Fibroblast of mammary gland (primary cell): ENCODE measurements at places on chromosomes 11 and 22.
A peak's percentile ranks its signal among the peaks of the same experiment; 100 is the strongest.

GRCh38 chr11:64299847-64300648 lies at the start of gene CATSPERZ:
Gene CATSPERZ, plus strand, starts transcription at chr11:64300358. Its CDS starts 53 bp downstream, at chr11:64300411.
- DNase-seq = no peak

GRCh38 chr11:10876158-10876557 lies 18.3 kb upstream of the ZBED5 start:
- no peak for DNase-seq

GRCh38 chr11:33463059-33463458 lies 205.9 kb downstream of the HIPK3 start:
- DNase-seq = peak; percentile 68

GRCh38 chr22:26414347-26414746 lies 14.7 kb upstream of the ASPHD2 start:
- no peak for DNase-seq

- no peak for DNase-seq
Observed at GRCh38 chr11:24833573-24833972, 336.7 kb downstream of the LUZP2 start.

DNA sequence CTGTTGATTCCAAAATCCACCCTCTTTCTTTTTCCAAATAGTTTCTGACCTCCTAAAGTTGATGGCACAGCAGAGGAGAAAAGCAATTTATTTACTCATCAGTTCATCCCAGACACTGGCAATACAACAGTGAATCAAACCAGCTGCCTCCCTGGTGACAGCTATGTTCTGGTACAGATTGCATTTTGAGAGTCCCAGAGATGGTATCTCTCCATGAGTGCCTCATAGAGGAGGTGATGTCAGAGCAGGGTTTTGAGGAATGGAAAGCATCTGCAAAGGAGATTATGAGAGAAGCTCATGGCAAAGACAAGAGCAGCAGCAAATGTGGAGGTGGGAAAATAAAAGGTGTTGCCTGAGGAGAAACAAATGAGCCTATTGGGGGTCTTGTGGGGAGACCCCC lies 377.2 kb downstream of the MN1 start:
- no peak for DNase-seq

DNA sequence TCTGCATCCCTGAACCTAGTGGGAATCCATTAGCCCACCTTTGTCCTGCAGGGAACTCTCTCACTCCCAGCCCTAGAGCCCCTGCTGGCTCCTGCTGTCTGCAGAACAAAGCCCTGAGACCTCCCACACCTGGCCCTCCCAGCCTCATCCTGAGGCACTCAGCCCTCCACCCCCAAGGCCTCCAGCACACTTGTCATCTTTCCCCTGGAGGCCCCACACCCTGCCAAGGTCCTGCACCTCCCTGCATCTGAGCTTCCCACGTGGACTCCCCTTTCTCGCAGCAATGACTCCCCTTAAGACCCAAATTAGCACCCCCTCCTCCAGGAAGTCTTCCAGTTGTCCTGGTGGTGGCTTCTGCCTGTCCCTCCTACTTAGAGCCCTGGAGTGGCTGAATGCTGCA lies 42.3 kb upstream of the LINC01488 start:
- DNase-seq = no peak

DNA sequence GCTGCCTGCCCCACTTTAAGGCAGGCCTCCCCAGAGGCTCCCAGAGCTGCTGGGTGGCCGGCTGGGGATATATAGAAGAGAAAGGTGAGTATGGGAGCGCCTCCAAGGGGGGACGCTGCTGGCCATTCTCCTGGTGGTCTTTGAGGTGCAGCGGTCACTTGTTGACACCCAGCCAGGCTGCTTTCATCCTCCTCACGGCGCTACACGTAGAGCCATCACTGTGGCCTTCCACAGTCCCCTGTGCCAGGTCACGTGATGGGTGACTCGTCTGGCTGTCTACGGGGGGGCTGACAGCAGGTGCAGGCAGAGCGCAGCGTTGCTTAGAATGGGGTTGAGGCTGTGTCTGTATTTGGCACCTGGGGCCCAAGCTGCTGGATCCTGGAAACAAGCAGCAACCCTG lies 1.9 kb downstream of the ACR start:
- no peak for DNase-seq

DNA sequence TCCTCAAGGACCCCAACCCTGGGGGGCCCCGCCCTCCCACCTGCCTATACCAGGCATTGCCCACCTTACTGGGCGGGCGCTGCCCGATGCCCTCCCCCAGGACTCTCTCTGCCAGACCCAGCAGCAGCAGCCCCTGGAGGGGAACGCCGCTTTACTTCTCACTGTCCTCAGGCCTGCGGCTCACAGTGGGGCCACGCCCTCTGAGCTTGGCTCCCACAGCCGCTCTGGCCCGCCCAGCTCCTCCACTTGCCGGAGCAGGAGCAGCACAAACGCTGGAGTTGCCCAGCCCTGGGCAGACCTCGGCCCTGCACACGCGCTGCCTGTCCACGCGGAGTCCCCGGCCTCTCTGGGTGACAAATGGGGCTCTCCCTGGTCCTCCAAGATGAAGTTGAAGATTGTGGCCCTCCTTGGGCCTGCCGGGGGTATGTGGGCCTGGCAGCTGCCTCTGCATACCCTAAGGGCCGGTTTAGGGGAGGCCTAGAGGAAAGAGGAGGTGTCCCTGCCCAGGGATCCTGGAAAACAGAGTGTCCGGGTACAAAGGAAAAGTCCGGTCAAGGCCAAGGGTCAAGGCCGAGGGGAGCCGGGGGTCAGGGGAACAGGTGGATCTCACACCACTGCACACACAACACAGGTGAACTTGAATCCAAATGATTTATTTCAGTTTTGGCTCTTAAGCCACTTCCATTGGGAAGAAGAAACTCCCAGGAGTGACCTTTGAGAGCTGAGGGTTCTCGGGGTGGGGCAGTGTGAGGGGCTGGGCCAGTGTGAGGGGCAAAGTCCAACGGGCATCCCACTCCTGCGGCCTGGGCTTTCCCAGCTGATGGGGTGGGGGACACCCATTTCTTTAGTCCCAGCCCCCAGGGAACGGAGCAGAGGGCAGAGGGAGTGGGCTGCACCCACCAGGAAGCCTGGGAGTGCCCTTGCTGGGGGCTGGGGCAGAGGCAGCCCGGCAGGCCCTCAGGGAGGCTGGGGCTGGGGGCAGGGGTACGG lies 674 bp upstream of the BAIAP2L2 start:
- DNase-seq = no peak

DNA sequence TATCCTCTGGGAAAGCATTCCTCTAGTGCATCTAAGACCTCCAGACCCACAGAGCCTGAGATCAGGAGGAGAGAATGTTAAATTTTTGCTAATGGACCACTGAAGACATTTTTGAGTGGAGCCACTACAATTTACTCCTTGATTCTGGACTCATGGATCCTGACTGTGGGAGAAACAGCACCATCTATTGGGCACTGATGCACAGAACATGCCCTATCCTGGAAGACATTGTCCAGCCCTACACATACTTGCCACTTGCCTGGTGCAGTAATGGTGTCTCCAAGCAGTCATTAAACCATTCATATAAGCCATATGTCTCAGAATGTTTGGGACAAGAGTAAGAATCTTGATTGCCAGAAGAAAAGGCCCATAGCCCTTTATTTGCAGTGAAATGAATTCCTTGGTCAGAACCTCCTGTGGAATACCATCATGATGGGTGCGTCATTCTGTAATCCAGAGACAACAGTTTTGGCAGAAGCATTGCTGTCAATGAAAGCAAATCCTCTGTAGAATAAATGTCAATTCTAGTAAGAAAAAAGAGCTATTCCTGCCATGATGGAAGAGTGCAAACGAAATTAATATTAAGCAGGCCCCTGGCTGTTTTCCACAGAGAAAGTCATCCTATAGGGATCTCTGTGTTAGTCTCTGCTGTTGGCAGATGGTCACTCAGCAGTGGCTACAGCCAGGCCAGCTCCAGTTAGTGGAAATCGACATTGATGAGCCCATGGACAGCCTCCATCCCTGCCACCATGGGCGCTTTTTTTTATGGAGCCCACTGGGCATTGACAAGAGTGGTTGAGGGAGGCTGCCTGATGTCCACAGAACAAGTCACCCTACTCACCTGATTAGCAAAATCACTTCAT lies 43.5 kb downstream of the GGTLC2 start:
- peak; percentile 71 for DNase-seq

DNA sequence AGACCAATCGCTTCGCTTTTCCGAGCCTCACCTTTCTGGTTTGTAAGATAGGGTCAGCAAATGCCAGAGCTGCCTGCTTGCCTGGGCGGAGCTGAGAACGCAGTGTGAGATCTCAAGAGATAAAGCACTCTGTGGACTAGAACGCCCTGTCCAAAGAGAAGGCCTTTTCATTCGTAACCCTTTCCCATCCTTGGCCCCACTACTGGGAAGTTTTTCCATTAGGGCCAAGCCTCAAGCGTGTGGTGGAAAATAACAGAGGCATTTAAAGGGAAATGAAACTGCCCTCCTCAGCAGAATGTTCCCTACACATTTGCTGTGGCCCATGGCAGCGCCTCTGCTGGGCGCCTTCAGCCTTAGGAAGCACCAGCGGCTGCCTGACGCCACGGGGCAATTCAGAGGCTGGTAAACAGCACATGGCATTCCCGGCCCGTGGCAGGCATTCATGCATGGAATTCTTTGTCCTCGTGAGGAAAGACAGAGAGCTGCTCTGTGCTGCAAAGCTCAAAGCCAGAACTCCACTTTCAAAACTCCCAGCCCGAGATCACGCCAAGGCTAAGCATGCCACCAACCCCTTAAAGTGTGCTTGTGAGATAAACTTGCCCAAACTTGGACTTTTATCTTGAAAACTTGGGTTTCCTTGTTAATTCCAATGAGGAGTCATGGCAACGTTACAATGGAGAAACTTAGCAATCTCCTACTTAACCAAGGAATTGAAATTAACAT lies 38.1 kb downstream of the AHNAK start:
- DNase-seq = no peak

DNA sequence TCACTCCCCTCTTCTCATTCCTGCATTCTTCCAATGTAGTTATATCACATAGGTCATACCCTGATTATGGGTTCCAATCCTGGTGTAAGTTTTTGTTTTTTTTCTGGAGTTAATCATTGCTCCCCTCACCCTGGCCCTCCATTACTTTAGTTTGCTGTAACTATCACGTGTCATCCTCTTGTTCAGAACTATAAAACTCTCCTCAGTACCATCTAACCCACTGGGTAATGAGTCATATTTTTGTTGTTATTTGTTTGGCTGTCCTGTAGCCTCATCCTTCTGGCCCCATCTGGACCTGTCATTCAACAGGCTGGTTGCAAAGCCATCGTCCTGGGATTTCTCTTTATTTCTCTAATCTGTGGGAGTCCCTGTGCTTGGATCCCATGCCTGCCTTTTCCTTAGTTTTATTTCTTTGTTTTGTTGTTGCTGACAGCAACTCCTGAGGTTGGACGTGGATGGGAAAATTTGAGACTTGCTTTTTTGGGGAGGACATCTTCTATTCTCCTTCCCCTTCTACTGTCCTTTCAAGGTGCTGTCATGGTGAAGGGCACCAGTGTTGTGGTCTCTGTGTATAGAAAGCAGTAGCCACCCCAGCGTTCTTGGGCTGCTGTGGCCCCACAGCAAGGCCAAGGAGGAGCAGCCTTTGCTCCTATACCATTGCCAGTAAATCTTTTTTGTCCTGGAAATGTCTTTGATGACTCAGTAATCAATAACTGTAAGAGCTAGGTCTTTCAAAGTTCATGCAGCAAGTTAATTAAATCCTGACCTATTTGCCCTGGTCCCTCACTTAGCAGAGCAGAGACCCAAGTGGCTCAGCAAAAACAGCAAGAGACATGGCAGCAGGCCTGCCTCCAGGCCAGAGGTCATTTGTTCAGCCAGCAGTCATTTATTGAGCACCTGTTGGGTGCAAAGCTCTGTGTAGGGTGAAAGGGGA lies 82.5 kb downstream of the C22orf31 start:
- peak; percentile 44 for DNase-seq

DNA sequence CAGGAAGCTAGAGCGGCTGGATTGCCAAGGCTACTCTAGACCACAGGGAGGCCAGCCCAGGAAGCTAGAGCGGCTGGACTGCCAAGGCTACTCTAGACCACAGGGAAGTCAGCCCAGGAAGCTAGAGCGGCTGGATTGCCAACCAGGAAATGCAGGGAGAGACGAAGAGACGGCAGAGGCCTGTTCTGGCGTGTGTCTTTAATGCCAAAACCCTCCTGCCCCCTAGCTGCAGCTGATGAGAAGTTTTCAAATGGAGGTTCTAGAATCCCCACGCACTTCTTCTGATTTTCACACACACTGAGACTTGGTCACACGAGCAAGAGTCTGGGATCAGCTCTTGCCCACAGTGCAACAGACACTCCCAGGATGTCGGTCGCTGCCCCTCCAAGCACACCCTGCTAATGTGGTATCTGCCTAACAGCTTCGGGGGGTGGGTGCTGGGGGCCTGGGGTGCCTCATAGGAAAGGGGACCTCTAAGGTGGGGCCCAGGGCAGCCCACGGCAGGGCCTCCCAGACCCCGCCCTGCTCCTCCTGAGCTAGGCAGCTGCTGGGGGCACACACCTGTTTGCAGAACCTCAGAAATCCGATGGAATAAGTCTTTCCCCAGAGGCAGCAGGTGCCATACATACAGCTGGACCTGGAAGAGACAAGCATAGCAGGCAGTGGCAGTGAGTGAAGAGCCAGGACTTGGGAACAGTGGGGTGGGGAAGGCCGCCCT lies 28.5 kb downstream of the MAFF start:
- peak; percentile 47 for DNase-seq

- DNase-seq = no peak
Observed at GRCh38 chr22:36595940-36596339, 67.0 kb upstream of the EIF3D start.

DNA sequence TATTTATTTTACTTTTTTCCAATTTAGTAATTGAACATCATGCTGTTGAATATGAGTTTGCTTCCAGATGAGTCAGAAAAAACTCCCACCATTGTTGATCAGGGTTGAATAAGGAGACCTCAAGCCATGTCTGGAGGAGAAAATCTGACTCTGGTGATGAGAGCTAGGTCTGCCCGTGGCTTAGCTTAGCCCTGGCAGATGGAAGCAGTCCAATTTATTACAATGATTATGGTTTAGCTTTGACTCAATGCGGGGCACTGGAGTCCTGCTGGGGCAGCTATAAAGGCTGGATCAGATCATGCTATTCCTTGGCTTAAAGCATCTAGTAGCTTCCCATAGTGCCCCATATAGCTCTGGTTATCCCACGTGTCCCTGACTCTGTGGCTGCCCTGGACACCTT lies 506.5 kb downstream of the MN1 start:
- no peak for DNase-seq

GRCh38 chr11:11442791-11443190 lies 89.7 kb upstream of the CSNK2A3 start:
- no peak for DNase-seq

- DNase-seq = no peak
Observed at GRCh38 chr22:18954990-18955571, 19.0 kb upstream of the PRODH start.

GRCh38 chr22:33335611-33336279 lies 277.6 kb upstream of the SYN3 start:
- DNase-seq = no peak

GRCh38 chr11:43327987-43328386 lies 16.2 kb downstream of the API5 start:
- peak; percentile 97 for DNase-seq

- DNase-seq = peak; percentile 92
Observed at GRCh38 chr11:128180441-128181087, 406.8 kb downstream of the ETS1 start.

GRCh38 chr22:27984723-27985122 lies 65.7 kb upstream of the PITPNB start:
- DNase-seq = no peak

GRCh38 chr11:130592056-130592455 lies 143.6 kb downstream of the ADAMTS15 start:
- peak; percentile 38 for DNase-seq
